Activated T-helper 1 cell treated with anti-CD3 and anti-CD28 coated beads, Interleukin-12 subunit alpha, Interleukin-12 subunit beta, Interleukin-2, Interleukin-4 antibody, amounts not matched to agents 30 ng/mL and 10 ng/mL and 1 ng/mL, durations not matched to agents 14 hours and 24 hours and 36 hours (primary cell): ENCODE measurements at places on chromosomes 2 and 18.

GRCh38 chr2:85917887-85918795 lies 29.4 kb upstream of the ST3GAL5 start:
- no peak for DNase-seq

DNA sequence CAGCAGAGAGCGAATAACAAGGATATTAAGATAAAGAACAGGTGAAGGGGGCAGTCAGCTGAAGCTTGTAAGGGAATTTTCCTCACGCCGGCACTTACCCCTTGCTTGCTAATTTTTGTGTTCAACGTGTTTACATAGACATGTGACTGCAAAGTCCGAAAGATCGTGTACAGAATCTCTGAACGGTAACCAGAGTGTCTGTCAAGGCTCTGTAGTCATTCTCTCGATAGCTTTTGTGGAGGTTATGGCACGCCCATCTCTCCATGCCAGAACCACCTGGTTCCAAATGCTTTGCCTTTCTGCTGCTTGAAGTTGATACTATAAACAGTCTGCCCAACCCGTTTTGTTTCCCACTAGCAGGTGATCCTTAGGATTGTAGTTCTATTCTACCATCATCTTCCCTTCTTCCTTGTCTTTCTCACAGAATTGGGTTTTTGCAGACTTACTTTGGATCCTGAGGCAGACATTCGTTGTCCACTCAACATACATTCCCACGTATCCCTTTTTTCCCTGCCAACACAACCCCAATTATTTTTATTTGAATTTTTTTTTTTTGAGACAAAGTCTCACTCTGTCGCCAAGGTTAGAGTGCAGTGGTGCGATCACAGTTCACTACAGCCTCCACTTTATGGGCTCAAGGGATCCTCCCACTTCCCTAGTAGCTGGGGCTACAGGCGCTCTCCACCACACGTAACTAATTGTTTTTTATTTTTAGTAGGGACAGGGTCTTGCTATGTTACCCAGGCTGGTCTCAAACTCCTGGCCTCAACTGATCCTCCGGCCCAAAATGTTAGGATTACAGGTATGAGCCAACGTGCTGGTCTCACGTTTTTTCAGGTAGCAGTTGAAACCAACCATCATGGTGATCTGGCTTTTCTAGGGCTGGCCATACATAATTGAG lies 1.3 kb upstream of the USP34 start:
- peak; percentile 8 for DNase-seq

DNA sequence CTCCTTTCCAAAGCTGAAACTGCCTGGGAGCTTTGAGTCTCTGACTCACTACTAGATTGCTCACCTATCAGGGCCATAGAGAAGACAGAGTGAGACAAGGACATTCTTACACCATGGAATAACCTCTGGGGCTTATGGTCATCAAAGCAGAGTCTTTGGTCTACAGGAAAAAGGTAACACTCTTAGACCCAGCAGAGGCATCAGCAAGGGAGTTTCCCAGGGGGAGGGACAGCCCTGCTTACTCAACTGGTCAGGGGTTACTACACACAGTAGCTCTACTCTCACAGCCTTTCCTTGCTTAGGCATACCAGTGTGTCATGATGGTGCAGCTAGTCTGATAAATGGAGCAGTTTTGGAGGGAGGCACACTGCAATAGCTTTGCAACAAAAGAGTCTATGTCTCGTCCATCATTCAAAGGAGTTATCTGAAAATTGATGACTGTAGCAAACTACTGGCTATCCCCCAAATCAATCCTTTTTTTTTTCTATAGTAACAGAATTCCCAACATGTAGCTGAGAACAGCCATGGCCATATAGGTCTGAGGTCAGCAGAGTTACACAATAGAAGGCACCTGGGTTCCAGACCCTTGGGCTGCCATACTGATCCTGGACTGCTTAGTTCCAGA lies 22.4 kb upstream of the CD28 start:
- DNase-seq, result peak; percentile 19

DNA sequence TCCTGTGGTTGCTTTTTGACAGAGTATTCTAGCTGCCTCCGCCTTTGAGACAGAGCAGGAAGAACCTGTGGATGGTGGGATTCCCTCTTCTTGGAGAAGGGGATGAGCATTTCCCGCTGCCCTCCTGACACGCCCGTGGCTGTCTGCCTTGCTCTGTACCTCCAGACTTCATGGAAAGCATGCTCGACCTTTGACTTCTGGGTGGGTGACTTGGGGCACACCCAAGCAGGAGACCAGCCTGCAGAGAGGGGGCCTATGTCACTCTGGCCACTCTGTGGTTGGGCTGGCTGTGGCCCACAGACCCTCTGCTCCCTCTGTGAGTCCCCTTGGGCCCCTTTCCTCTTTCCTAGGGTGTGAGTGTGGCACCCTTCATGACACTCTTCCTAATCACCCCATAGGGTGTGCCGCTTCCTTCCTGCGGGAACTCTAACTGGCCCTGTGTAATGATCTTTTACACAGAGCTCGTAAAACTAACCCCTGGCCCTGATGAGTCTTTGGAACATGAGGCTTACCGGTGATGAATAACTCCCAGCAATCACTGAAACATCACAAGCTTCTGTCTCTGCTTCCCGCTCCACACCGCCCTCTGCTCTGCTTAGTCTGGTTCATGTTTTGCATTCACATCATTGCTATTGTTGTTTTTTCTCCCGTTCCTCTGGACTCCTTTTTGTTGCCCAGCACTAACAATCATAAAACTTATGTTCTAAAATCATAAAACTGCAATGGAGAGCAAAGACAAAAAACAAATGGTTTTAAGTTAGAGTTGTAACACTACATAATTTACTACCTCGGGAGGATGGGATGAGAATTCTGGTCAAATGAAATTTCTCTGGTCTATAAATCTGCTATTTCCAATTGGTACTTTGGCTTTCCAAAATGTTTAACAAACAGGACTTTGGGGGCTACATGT lies 101.1 kb downstream of the SH3YL1 start:
- DNase-seq, result no peak

- DNase-seq, result no peak
These were observed 192.5 kb downstream of the HAUS1 start for GRCh38 chr18:46296656-46297055.

- DNase-seq, result peak; percentile 7
These were observed 412 bp downstream of the OSBPL1A start for GRCh38 chr18:24397131-24397693.

DNA sequence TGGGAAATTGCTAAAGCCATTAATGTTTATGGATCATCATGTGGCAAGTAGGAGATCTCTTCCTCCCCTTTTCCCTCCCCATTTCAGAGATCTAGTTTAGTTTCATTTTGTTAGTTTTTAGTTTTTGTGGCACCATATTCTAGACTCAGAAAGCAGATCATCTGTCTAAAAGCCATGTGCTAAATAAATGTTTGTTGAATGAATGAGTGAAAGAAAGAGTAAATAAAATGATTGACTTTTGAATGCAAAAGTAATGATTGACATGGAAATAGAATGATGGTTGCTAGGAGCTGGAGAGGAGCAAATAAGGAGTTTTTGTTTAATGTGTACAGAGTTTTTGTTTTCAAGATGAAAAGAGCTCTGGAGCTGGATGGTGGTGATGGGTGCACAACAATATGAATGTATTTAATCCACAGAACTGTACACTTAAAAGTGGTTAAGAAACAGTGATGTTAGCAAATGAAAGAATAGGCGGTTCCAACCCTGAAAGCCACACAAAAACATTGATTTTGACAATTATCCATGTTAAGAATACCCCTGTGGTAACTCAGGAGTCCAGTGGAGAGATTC lies 23.6 kb downstream of the TMEM178A start:
- no peak for DNase-seq

GRCh38 chr2:150572194-150572766 lies 84.8 kb upstream of the RND3 start:
- no peak for DNase-seq

GRCh38 chr2:217340899-217341298 lies 481.0 kb upstream of the TNP1 start:
- no peak for DNase-seq

DNA sequence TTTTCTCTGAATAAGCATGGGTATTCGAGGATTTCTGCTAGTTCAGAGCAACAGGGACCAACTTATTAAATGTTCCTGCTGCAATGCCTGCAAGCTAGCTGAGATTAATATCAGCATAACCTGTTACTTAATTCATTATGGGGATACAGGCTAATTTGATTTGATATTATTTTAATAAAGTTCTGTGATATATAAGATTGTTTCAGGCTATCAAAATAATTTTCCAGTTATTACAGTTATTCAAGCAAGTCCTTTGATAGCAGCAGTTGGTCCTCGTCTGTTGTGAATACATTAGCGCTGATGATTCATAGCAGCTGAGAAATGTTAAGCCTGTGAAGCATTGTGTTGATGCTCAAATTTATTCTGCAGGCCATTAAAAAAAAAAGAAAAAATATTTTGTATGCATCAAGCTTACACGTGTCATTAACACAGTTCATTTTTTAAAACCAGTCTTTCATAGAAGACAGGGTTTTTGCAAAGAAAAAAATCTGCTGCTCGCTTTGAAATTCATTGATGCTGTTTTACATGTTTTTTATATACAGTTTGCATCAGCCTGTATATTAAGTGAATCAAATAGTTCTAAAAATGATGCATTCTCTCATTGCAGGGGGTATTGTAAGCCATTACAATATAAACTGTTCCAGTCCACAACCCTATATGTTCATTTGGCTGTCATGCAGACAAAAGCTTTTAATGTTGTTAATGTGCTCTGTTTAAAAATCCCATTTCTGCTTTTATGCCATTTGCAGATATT lies 482.5 kb downstream of the BCL11A start:
- no peak for DNase-seq

GRCh38 chr2:16013359-16013911 lies 73.1 kb downstream of the MYCN start:
- no peak for DNase-seq

- DNase-seq, result peak; percentile 59
These were observed 3.7 kb upstream of the BCL2L11 start for GRCh38 chr2:111116843-111117597.

- DNase-seq, result no peak
These were observed 50.6 kb downstream of the PSMD14 start for GRCh38 chr2:161358838-161359237.

GRCh38 chr18:50820901-50821520 lies 1.2 kb upstream of the MRO start:
- no peak for DNase-seq

GRCh38 chr2:24793761-24794435 lies 673 bp downstream of the CENPO start:
- DNase-seq, result peak; percentile 12

- DNase-seq, result no peak
These were observed 91.5 kb downstream of the EIPR1 start for GRCh38 chr2:3285901-3286645.

DNA sequence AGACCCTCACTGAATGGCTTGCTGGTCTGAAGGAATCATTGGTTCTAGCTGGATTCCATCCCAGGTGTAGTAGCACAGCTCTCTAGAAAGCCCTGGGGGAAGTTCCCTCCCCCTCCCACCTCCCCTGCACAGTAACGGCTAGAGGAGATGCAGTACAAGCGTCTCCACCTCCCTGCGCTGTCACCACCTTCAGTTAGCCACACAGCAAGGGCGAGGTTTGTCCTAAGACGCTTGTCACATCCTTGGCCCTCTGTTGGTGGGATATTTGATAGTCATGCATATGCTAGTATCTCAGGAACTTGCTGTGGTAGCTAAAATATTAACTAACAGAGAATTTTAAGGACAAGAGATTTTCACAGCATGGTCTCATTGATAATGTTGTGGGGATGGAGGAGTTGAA lies 19.4 kb downstream of the TRAPPC12 start:
- DNase-seq, result no peak

DNA sequence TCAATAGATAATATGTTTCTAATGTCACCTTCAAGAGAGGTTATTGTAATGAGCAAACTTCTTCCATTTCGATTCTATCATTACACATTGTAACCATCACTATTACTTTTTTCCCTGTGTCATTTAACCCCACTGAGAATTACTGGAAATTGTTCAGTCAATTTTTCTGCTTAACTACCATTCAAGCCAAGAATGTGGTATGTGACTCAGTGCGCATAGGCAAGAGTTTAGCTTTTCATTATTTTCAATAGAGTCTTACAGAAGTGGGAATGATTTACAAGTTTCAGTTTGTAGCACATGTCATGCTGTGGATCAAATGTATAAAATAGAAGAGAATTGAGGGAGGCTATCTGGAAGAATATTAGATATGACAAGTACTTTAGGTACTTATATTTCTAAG lies 34.3 kb upstream of the PIEZO2 start:
- no peak for DNase-seq

DNA sequence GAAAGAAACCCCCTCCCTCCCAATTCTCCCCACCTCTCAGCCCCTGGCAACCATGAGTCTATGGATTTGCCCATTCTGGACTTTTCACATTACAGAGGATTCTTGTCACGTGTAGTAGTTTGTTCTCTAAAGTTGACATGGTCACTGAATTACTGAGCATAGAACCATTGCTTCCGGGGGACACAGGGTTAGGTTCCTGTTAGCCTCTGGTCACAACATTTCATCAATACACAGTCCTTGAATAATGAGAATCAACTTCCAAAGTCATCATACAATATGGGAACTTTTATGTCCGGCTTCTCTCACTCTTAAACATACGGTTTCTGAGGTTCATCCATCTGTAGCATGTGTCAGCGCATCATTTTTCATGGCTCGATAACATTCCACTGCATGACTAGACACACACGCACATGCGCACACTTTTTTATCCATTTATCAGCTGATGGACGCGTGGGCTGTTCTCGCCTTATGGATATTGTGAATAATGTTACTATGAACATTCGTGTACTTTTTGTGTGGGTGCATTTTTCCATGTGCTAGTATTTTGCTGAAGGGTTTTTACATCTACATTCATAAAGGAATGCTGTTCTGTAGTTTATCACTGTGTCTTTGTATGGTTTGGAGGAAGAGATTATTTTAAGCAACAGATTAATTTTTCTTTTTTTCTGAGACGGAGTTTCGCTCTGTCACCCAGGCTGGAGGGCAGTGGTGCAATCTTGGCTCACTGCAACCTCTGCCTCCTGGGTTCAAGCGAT lies 48.1 kb downstream of the PARD6G start:
- no peak for DNase-seq

GRCh38 chr18:34648269-34648985 lies 61.7 kb upstream of the DTNA start:
- DNase-seq, result no peak

DNA sequence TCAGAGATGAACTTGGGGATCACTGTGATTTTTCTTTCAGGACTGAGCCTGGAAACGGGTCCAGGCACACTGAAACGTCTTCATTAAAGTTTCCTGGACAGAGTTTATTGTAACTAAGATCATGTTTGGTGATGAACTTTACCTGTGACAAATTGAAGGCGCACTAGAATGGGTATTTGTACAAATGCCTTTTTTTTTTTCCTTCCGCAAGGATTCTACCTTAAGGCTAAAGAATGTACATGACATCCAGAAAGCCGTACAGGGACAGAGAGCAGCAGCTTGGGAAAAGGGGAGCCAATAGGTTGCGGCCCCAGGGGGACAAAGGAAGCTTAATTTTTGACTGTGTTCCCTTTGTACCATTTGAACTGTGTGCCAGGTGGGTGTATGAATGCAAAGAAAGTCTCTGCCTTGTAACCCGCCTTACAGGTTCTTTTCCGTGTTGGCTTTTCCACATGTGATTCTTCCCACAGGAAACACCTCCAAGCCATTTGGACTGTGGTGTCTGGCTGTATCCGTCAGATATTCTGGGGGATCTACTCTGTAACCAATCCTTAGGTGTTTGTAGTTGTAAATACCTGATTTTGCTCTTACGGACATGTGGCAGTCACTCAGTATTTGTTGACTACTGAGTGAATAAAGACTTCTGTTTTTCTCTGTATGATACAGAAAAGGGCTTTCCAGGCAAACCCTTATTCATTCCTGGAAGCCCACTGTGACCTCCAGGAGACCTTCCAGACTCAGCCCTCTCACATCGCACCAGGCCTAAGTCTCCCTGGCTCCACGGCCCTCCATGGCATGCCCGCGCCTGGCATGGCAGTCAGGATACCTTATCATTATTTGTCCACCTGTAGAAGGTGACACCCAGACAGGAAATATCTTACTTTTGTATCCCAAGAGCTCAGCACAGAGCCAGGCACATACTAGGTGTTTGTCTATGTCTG lies 1.1 kb downstream of the LRRFIP1 start:
- no peak for DNase-seq
